Activated CD8-positive, alpha-beta T cell treated with anti-CD3 and anti-CD28 coated beads for 36 hours (primary cell): ENCODE measurements at places on chromosomes 12 and 14. TPM values are rescaled to one million over a fixed set of nuclear protein-coding genes. Genes with fewer than 3 reads are reported as not detected.

Gene ZNF705A
- not detected for total RNA-seq

Gene C1QL4
- not detected for total RNA-seq

Gene B4GALNT3
- 2.8 TPM for total RNA-seq

Gene GOLT1B
- total RNA-seq, result 31.6 TPM

Gene KRT72
- total RNA-seq, result 0.16 TPM

Gene CLEC2B
- total RNA-seq, result 43.2 TPM

Gene KRT85
- total RNA-seq, result not detected

Gene C3AR1
- total RNA-seq, result 1.4 TPM

Gene PIWIL1
- not detected for total RNA-seq

Gene DBX2
- total RNA-seq, result not detected

Gene ANKRD33
- not detected for total RNA-seq

Gene RAD9B
- 1.9 TPM for total RNA-seq

Gene SLC7A7
- not detected for total RNA-seq

Gene GTF2H3
- total RNA-seq, result 80.0 TPM

Gene TCP11L2
- 11.9 TPM for total RNA-seq

Gene RAPGEF3
- 0.58 TPM for total RNA-seq

Gene RASSF8
- total RNA-seq, result not detected

Gene FAM186B
- total RNA-seq, result not detected

Gene HCAR3
- not detected for total RNA-seq

Gene GUCY2C
- not detected for total RNA-seq

Gene VPS29
- total RNA-seq, result 76.4 TPM

Gene KRT5
- not detected for total RNA-seq

Gene SUSD6
- 36.2 TPM for total RNA-seq

Gene RNASE9
- not detected for total RNA-seq

Gene STAC3
- total RNA-seq, result 2.1 TPM

Gene CCDC184
- total RNA-seq, result 0.25 TPM

Gene TMED10
- total RNA-seq, result 173 TPM

Gene KRT78
- total RNA-seq, result not detected

Gene E2F7
- 3.0 TPM for total RNA-seq

Gene TMEM117
- total RNA-seq, result 0.96 TPM

Gene EML5
- total RNA-seq, result 3.8 TPM

Gene SUPT16H
- total RNA-seq, result 171 TPM

Gene AMN
- 1.0 TPM for total RNA-seq

Gene SALL2
- 2.9 TPM for total RNA-seq

Gene PPM1H
- total RNA-seq, result not detected

Gene GYS2
- not detected for total RNA-seq

Gene GALNT6
- 22.3 TPM for total RNA-seq

Gene CLEC7A
- total RNA-seq, result not detected

Gene PZP
- total RNA-seq, result not detected

Gene VRTN
- total RNA-seq, result not detected

Gene INHBE
- total RNA-seq, result 1.7 TPM

Gene CCDC175
- not detected for total RNA-seq

Gene LRRK2
- not detected for total RNA-seq

Gene MED13L
- total RNA-seq, result 39.5 TPM

Gene KRT82
- not detected for total RNA-seq

Gene LHX5
- not detected for total RNA-seq

Gene KLRD1
- total RNA-seq, result 10.8 TPM

Gene TRHDE
- not detected for total RNA-seq

Gene EGLN3
- total RNA-seq, result 4.2 TPM

Gene ZNF891
- 1.7 TPM for total RNA-seq

Gene EPYC
- not detected for total RNA-seq

Gene KRT74
- total RNA-seq, result not detected

Gene RBM23
- total RNA-seq, result 46.9 TPM

Gene GLIPR1L1
- total RNA-seq, result not detected
